ENCODE measurements at places on chromosomes 16 and 17.
A peak's percentile ranks its signal among the peaks of the same experiment; 100 is the strongest.

- no peak for DNase-seq
Observed at GRCh38 chr17:41416479-41416878, 7.9 kb downstream of the KRT37 start.

GRCh38 chr16:50323335-50324011 lies 45.3 kb downstream of the BRD7 start:
- DNase-seq, result no peak

DNA sequence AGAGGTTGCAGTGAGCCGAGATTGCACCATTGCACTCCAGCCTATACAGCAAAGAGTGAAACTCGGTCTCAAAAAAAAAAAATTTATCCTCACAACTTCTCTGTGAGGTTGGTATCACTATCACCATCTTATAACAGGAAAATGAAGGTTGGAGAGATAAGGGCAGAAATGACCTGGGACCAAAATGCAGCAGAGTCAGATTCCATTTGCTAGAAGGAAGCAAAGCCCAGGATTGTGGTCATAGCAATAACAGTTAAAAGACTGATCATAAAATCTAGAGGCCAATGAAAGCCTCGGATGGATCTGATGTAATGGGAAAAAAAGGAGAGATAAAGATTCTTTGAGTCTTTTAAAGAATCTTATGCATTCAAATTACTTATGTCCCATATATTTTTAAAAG lies 69.6 kb upstream of the TEKT1 start:
- no peak for DNase-seq

GRCh38 chr16:29848420-29849297 lies 14.4 kb downstream of the CDIPT start:
- peak; percentile 57 for DNase-seq

DNA sequence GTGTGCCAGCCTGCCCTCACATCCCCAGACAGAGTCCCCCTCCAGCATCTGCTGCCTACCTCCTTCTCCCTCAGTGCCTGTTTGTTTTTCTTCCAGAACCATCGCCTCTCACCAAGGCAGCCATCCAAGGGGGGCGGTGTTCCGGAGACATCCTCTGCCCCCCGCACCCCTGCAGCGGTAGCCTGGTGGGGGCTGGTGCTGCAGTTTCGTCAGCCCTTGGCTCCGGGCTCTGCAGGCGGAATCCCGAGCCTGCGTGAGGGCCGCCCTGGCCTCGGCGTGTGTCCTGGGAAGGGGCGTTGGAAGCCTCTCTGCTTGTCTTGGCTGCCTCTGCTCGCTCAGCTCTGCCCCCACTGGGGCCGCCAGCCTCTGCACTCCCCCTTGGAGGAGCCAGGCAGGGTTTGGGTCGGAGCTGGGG lies 126.0 kb upstream of the CIBAR2 start:
- DNase-seq, result no peak

DNA sequence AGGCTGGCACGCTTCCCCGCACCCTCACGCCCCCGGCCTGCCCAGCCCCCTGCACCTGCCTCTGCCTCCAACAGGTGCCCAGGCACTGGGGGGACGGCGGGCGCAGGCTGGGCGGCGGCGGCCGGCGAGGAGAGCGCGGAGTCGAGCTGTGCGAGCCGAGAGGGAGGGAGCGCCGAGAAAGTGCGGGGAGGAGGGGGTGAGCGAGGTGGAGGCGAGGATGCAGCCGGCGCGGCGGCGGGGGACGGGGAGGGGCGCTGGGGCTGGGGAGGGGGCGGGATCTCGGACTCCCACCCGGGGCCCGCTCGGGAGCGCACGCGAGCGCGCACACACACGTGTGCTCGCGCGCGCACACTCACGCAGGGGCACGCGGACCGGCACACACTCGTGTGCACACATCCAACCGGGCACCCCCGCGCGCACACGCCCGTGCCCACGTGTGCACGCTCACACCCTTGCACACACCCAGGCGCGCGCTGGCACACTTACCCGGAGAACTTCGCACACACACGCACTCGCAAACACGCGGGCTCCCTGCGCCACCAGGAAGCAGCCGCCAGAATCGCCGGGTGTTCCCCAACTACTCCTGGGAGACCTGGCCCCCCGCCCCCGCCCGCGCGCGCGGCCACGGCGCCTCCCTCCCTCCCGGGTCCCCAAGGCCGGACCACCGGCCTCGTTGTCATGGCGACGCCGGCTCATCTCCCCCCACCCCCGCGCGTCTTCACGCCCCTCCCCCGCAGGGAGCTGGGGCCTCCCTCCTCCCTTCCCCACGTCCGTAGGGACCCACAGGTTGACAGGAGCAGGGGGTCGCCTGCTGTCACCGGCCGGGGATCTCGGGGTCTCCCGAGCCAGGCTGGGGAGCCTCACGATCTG lies at the start of gene DOC2A:
DOC2A (minus strand) TSS at position 184 of the 870 bp plus-strand sequence. CDS start 805 bp downstream, outside the sequence.
- DNase-seq, result peak; percentile 59

- no peak for DNase-seq
Observed at GRCh38 chr17:66923886-66924285, 40.6 kb upstream of the CACNG4 start.

DNA sequence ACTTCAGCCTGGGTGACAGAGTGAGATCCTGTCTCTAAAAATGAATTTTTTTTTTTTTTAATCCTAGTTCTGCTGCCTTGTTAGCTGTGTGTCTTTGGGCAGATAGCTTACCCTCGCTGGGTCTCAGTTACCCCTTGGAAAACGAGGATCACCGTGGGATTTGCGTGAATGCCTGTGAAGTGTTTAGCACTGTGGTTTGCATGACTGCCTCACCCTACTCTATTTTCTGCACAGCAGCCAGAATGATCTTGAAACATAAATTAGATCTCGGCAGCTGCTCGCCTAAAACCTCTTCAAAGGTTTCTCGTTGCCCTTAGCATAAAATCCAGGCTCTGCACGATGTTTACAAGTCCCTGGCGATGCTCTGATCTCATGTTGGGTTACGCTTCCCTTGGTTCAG lies 71.2 kb upstream of the GRIN2A start:
- DNase-seq, result no peak

- DNase-seq, result peak; percentile 44
Observed at GRCh38 chr17:1179818-1180742, at the start of gene ABR. TSS of gene ABR (minus strand) at chr17:1179981. CDS start at chr17:1179727, 254 bp downstream.

All from NCI-H1436 (cell line).